Activated CD4-positive, alpha-beta T cell treated with anti-CD3 and anti-CD28 coated beads, Interleukin-2, Interleukin-4, amounts not matched to agents 100 ng/mL and 50 ng/mL, durations not matched to agents 16 hours and 8 hours (primary cell): ENCODE measurements at places on chromosomes 1 and 21.

- DNase-seq = no peak
Observed at GRCh38 chr1:118018060-118018459, 88.5 kb downstream of the WDR3 start.

DNA sequence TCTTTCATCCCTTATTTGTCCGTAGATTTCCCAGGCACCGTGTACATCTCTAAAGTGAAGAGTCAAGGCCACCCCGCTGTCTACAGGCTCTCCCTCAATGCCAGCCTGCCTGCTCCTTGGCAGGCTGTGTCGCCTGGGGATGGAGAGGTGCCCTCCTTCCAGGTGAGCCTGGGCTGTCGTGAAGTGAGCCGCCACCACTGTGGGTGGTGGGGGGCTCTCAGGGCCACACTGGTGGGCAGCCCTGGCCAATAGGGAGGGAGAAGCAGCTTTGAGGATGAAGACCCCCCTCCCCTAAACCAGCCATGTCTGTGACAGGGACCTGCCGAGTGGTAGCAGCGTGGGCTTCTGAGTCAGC, 46.2 kb downstream of the DISP3 start:
- no peak for DNase-seq

GRCh38 chr1:162187687-162188276, 118.3 kb downstream of the NOS1AP start:
- DNase-seq = no peak

- no peak for DNase-seq
Observed at GRCh38 chr1:112625696-112626095, 6.1 kb downstream of the CAPZA1 start.

DNA sequence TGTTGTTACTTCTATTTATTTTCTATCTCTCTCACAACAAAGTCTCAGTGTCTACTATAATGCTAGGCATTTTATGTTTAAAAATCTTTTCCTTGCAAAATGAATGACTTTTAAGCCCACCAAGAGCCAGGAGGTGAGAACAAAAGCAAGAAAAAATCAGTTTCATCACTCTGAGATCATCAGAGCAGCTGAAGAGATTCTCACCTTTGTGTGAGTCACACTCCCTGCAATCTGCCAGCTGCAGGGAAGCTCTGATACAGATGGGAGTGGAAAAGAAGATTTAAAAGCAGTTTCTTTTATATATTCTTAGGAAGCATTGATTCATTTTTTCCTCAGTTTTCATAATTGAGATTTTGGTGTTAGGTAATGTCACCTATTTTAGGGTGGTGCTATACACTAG, 107.6 kb downstream of the LHX9 start:
- DNase-seq = no peak

DNA sequence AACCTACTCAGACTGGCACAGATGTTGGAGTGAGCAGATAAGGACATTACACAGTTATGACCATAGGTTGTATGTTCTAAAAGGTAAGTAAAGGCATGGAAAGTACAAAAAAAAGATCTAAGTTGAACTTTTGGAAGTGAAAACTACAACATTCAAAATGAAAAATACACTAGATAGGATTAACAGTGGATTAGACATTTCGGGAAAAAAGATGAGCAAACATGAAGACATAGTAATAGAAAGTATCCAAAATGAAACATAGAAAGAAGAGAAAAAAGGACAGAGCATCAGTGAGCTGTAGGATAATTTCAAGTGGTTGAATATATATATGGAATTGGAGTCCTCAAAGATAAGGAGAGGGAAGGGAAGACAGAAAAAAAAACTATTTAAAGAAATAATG, 34.0 kb upstream of the CR2 start:
- DNase-seq = no peak

GRCh38 chr1:87084244-87084836, 169.9 kb downstream of the HS2ST1 start:
- peak; percentile 27 for DNase-seq

DNA sequence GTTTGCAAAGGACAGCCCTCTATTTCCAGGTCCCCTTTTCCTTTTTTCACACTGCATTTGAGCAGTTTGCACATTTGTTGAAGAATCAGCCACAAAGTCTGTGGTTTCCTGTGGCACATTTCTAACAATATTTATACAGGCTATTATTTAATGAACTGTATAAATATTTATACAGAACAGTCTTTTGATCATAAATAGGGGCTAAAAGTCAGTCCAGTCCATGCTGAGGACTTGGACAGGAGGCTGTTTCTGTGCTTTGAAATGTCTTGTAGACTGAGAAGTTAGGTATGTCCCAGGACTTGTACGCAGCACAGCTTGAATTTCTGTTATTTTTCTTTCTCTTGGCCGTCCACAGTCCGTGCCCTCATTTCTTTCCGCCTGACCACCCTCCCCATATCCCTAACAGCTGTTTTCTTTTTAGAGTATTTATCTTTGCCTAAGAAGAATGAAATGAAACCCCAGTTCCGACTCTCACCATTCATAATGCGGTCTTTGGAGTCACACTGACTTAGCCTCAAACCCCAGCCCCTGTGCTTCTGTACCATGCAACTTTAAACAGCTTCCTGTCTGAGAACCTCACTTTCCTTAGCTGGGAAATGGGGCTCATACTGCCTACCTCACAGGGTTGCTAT, 19.7 kb downstream of the FGGY start:
- no peak for DNase-seq

- no peak for DNase-seq
Observed at GRCh38 chr1:180365039-180365438, 135.0 kb downstream of the LHX4 start.

DNA sequence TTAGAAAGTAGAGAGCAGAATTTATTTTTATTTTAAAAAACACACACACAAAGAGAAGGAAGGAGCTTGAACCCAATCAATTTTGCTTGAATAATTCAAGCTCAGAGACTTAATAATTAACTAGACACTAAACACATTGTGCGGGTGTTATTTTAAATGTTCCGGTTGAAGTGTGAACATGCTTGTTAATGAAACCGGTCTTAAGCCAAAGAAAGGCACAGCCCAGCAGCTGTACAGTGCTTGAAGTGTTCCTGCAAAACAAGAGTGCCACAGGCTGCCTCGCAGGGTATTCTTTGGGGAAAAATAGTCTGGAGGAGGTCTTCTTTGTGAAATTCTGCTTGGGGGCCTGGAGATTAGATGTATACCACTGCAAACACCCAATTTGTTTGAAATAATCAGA, 2.2 kb upstream of the CDC42BPA start:
- no peak for DNase-seq

- DNase-seq = no peak
Observed at GRCh38 chr1:66585002-66585401, 51.0 kb downstream of the SGIP1 start.

DNA sequence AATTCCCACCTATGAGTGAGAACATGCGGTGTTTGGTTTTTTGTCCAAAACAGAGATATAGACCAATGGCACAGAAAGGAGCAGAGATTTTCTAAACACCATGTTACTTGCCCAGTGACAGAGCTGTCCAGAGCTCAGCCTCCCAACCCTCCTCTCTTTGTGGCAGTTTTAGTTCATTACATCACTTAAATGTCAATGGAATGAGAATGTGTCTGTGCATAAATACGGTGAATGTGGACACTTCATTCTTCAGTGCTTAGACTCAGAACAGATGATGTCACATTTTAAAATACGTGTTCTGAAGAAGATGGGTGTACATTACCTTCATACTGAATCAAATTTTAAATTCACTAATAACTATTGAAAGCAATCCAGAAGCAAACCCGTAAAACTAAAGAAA, 374.9 kb downstream of the DSCAM start:
- no peak for DNase-seq

- no peak for DNase-seq
Observed at GRCh38 chr21:22804151-22804550, 1805.9 kb downstream of the NCAM2 start.

GRCh38 chr1:160167056-160167455, 15.7 kb downstream of the ATP1A4 start:
- DNase-seq = no peak

- no peak for DNase-seq
Observed at GRCh38 chr1:32465578-32465933, 684 bp downstream of the ZBTB8B start.

- DNase-seq = no peak
Observed at GRCh38 chr1:43194509-43194908, 22.4 kb downstream of the CFAP57 start.

GRCh38 chr1:67264152-67264551, 43.5 kb upstream of the IL12RB2 start:
- DNase-seq = no peak

GRCh38 chr1:176691251-176692228, 228.6 kb downstream of the PAPPA2 start:
- peak; percentile 34 for DNase-seq

GRCh38 chr1:208497866-208498541, 253.8 kb upstream of the PLXNA2 start:
- no peak for DNase-seq

DNA sequence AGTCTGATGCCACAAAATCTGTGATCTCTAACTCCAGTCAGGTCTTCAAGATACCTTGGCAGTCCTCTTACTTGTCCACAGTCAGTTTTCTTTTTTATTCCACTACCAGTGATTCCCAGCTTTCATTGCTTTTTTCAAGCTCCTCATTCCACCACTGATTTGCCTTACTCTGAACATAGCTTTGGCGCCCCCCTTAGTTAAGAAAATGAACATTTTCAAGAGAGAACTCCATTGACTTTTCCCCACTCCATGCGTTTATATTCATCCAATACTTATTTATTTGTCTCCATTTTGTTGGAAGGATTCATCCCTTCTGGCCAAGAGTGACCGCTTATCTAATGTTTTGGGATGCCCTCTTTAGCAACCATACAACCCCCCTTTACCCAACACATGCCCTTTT, 33.9 kb upstream of the IPO9 start:
- DNase-seq = no peak

- DNase-seq = no peak
Observed at GRCh38 chr1:116825207-116825719, 71.0 kb downstream of the CD2 start.

GRCh38 chr1:54703471-54703870, 12.2 kb upstream of the TTC4 start:
- DNase-seq = no peak

- no peak for DNase-seq
Observed at GRCh38 chr1:231844986-231845502, 218.5 kb downstream of the DISC1 start.

DNA sequence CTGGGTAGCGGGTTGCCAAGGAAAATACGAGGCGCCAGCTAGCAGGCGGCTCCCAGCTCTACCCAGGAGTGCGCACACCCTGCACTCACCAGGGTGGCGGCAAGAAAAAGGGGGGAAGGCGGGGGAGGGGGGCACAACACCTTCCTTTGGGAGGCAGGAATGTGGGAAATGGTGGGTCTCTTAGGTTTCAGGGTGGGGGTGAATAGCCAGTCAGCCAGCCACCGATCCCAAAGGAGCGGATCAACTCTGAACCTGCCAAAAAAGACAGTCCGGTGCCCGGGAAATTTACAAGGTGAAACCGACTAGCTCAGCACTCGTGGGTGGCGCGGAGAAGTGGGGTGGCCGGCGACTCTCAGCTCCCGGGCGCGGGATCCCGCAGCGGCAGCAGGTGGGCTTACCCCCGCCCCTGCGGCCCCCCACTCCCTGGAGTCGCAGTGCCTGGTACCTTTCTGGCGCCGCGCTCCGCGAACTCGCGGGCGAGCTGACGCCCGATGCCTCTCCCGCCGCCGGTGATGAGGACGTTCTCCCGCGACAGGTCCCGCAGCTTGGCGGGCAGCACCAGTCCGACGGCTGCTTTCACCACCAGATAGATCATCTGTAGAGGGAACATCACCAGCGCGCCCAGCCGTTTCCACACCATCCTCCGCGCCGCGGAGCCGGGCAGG, 1.2 kb downstream of the DHRS3 start:
- no peak for DNase-seq

DNA sequence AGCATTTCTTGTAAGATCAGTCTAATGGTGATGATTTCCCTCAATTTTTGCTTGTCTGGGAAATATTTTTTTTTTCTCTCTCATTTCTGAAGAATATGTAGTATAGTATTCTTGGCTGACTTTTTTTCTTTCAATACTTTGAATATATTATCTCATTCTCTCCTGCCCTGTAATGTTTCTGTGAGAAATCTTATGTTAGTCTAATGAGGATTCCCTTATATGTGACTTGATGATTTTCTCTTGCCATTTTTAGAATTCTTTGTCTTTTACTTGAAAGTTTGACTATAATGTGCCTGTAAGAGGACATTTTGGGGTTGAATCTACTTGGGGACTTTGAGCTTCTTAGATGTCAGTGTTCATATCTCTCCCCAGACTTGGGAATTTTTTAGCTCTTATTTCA, 40.0 kb upstream of the PCBP3 start:
- DNase-seq = no peak

GRCh38 chr1:12738934-12739333, 7.1 kb upstream of the CFAP107 start:
- DNase-seq = no peak

DNA sequence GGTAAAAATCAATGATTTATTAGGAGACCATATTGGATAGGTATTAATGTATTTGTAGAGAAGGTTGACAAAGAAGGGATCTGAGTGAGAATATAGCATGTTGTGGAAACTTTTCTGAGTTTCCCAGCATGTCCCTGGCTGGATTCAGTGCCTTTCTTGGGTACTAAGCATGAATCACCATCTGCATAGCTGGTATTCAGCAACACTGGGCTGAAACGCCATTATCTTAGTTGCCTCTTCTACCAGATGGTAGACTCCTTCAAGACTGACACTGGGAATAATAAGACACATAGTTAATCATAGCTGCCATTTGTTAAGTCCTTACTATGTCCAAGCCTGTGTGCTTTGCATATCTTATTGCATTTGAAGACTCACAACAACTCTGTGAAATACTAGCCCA, 45.5 kb downstream of the ATP5PF start:
- no peak for DNase-seq

GRCh38 chr1:7679159-7679872, 91.8 kb upstream of the VAMP3 start:
- DNase-seq = no peak

DNA sequence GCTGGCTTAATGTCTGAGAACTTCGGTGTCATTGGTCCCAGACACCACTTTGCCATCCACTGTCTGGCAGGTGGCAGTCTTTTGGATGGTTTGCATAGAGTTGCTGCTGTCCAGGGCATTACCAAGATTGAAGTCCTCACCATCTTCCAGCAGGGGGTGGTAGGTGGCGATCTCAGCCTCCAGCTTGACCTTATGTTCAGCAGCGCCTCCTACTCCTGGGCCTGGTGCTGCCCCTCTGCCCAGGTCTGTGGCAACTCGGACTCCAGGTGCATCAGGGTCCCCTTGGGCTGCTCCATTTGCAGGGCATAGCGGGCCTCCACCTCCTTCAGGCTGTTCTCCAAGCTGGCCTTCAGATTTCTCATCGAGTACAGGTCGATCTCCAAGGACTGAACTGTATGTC, 573.3 kb upstream of the NCAM2 start:
- DNase-seq = no peak

DNA sequence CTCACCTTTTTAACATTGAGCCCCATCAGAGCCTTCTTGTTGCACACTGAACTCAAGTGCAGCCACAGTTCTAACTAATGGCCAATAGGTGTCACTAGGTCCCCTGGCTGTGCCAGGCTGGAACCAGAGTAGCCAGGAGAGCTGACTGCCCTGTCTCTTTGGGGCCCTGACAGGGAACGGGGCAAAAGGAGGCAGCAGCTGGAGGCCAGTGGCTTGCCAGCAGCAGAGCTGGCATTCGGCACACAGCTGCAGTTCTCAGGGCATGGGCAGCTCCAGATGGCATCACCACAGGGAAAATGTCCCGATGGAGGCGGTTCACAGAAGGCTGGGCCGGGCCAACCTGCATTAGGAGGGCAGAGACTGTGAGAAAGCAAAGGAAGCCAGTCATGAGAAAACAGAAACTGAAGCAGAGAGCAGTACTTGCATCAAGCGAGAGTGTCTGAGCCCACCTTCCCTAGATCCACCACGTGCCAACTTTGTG, 188.6 kb downstream of the FCRL5 start:
- peak; percentile 24 for DNase-seq
